ENCODE measurements at places on chromosomes 4 and X.

GRCh38 chr4:25900310-25900709 lies 13.7 kb upstream of the SMIM20 start:
- no peaks in the 10 kb centered on the region for H3K27me3 ChIP-seq
- no peak for DNase-seq
- H3K4me1 ChIP-seq, result no peaks in the 10 kb centered on the region
- H3K27ac ChIP-seq, result no peak overlapping the region
- H3K4me3 ChIP-seq, result no peak overlapping the region
- H3K36me3 ChIP-seq, result no peaks in the 10 kb centered on the region

- H3K27me3 ChIP-seq, result peaks cover 15% of the 10 kb centered on the region
- no peaks in the 10 kb centered on the region for H3K36me3 ChIP-seq
- no peak overlapping the region for H3K27ac ChIP-seq
- no peak overlapping the region for H3K4me3 ChIP-seq
These were observed 28.1 kb upstream of the HPSE start for GRCh38 chr4:83362492-83363329.

DNA sequence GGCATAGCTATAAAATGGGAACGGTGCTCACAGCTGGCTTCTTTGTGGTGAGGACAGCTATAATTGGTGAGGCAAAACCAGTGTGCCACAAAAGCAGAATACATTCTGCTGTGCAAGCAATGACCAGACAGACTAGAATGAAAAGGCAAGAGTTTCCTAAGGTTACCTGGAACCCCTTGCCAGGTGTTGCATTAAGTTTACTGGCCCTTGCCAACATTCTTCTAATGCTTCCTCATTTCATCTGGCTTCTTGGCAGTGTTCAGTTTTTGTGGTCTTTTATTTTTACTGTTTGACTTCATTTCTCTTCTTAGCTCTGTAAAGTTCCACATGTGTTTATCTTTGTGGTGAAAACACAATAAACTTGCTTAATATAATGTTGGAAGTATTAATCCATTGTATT lies 131.4 kb downstream of the PTTG2 start:
- no peaks in the 10 kb centered on the region for H3K27me3 ChIP-seq
- H3K27ac ChIP-seq, result no peak overlapping the region
- peaks cover 23% of the 10 kb centered on the region for H3K36me3 ChIP-seq
- no peak for DNase-seq
- H3K4me3 ChIP-seq, result no peak overlapping the region

DNA sequence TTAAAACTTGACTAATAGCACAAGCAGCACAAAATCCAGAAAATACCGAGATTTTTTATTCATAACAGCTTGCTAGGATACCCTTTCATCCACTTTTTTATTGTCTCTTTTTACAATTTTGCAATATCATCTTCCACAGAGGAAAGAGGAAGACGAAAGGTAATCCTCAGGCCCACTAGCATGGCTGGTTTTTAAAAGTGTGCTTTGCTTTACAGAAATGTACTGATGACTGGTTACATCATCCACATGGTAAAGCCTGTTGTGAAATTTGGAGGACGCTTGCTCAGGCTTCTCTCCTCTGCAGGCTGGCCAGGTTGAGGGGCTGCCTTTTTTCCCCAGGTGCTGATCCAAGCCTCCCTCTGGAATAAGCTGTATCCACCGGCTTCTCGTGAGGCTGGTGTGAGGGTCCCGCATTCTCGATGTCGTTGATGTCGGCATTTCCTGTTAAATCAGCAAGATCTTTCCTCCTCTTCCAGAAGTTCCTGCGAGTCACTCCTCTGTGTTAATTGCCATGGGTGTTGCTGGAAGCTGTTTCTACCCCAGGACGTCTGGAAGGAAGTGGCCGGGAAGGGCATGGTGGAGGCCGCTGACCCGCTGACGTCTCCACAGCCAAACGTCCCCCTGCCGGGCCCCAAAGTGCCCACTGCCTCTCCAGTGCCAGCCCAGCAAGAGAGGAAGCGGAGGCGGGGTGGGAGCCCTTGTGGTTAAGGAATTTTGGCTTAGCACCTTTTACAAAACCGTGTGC lies 5.8 kb upstream of the DGKQ start:
- no peak overlapping the region for H3K4me3 ChIP-seq
- no peaks in the 10 kb centered on the region for H3K36me3 ChIP-seq
- no peaks in the 10 kb centered on the region for H3K27me3 ChIP-seq
- H3K4me1 ChIP-seq, result peaks cover 5% of the 10 kb centered on the region
- no peak overlapping the region for H3K27ac ChIP-seq

DNA sequence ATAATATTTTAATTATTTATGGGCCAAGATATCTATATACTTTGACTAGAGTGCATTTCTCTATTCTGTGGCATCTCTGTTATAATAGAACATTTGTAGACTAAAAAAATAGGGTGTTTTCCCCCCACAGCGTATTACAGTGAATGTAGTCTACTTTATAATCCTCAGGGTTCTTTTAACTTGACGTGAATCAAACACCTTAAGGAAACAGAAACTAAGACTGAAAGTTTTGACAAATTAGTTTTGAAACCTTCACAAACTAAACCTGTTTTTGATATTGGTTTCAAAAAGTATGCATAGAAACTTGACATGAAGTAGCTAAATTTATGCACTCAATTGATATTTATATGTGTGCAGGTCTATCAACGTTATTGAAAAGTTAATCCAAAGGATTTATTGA lies 1963.1 kb upstream of the TENM3 start:
- H3K4me3 ChIP-seq, result no peak overlapping the region
- no peak for DNase-seq
- no peak overlapping the region for H3K27ac ChIP-seq

DNA sequence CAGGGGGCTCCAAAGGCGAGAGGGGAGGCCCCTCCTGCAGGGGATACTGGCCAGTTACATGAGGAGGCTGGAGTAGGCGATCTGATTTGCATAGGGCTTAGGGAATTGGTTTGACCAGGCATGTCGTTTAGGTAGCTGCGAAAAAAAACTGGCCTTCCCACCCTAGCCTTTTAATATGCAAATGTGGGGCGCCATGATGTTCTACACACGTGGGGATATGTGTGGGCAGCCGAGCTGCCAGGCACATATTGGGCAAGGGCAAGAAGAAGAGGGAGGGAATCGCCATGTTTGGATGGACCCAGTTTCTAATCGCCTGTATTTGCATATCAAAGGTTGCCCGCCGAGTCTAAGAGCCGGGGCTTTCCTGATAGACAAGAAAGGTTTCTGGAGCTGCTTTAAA lies 121.3 kb downstream of the PRKX start:
- H3K36me3 ChIP-seq, result no peaks in the 10 kb centered on the region
- no peaks in the 10 kb centered on the region for H3K27me3 ChIP-seq
- H3K4me1 ChIP-seq, result peaks cover 7% of the 10 kb centered on the region

- no peak overlapping the region for H3K4me3 ChIP-seq
- H3K36me3 ChIP-seq, result no peaks in the 10 kb centered on the region
- no peak overlapping the region for H3K27ac ChIP-seq
- DNase-seq, result no peak
- H3K27me3 ChIP-seq, result peaks cover 3% of the 10 kb centered on the region
- H3K4me1 ChIP-seq, result no peaks in the 10 kb centered on the region
These were observed 8.4 kb upstream of the PRSS12 start for GRCh38 chr4:118361192-118361591.
